ENCODE measurements at places on chromosomes 2 and 18.

- DNase-seq: no peak
Measured at GRCh38 chr2:39584283-39584965, 81.3 kb upstream of the TMEM178A start.

DNA sequence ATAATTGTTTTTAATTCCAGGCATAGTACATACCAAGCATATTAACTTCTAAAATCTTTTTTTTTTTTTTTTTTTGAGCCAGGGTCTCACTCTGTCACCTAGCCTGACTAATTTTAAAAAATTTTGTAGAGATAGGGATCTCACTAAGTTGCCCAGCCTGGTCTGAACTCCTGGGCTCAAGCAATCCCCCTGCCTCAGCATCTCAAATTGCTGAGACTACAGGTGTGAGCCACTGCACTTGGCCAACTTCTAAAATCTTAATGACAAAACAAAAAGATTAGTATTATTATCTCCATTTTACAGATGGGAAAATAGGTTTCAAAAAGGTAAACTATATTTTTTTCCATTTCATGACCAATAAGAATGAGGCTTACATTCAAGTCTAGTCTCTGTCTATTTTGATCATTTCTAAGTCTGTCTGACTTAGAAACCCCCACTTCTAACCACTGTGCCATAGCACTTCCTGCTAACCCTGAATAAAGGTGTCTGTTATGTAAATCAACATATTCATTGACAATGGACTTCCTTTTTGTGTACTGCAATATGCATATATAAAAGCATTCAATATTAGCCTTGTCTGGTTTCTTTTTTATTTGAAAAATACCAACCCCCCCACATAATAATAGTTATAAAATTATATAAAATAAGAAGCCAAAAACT, 28.7 kb upstream of the ZEB2 start:
- no peak for DNase-seq

- DNase-seq: no peak
Measured at GRCh38 chr2:53867169-53867568, 7.4 kb upstream of the GPR75 start.

DNA sequence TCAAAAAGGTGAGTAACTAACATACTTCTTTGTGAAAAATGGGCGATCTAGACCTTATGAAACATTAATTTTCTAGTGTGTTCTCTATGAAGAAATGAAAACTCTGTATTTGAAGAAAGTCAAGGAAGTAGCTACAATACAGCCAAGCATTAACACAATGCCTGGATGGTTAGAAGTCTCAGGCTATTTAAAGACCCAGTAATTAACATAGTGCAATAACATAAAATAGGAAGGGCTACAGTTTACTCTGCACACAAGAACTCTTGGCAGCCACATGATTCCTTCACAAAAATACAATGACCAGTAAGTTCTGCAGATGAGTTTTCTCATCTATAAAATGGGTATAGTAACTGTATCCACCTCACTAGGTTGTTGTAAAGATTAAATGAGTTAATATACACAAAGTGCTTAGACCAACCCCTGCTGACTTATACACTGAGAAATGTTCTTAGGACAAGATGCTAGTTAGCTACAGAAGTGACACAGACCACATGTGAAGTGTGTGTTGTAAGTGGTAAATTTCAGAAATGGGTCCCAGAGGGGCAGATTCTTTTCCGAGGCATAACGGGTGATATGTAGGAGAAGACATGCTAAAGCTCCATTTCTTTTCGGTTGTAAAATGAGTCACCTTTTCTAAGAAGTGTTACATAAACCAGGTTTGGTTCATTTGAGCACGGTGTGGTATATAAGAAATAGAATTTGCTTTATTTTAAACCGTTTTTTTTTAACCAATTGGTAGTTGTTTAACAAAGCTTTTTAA, 61.8 kb downstream of the CXCR4 start:
- no peak for DNase-seq

DNA sequence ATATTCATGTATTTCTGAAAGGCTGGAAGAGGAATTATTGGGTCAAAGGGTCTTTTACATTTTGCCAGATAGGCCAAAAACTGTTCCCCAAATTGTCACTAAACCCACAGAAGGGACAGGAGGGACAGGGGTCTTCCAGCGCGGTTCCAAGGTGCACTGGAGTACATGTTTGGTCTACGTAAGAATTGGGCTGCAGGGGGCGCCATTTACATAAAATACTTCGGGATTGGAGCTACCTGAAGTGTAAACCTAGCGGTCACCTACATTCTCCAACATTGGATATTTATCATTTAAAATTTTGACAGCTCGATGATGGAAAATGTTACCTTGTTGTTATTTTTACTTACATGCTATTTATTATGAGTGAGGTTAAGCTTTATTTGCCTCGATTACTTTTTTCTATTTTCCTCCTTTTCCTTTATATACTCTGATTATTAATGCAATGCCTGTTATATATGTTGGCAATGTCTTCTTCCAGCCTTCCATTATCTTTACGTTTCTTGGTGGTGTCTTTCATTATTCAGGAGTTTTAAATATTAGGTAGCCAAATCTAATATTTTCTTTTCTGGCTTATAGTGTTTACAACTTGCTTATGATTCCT, 43.0 kb upstream of the RAB6C start:
- no peak for DNase-seq

- DNase-seq: no peak
Measured at GRCh38 chr2:75204833-75205232, 5.5 kb upstream of the TACR1 start.

- DNase-seq: no peak
Measured at GRCh38 chr2:82539280-82539621, 1919.8 kb downstream of the SUCLG1 start.

DNA sequence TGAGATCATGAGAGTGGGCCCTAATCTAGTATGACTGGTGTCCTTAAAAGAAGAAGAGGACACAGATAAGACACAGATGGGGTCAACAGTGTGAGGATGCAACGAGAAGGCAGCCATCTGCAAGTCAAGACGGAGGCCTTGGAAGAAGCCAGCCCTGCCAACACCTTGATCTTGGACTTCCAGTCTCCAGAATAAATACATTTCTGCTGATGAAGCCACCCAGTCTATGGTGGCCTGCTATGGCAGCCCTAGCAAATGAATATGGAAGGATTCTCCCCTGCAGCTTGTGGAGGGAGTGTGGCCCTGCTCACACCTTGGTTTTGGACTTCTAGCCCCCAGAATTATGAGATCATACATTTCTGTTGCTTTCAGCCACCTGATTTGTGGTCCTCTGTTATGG, 12.3 kb downstream of the CTIF start:
- no peak for DNase-seq

- DNase-seq: no peak
Measured at GRCh38 chr18:76209597-76209996, 285.4 kb downstream of the ZNF516 start.

DNA sequence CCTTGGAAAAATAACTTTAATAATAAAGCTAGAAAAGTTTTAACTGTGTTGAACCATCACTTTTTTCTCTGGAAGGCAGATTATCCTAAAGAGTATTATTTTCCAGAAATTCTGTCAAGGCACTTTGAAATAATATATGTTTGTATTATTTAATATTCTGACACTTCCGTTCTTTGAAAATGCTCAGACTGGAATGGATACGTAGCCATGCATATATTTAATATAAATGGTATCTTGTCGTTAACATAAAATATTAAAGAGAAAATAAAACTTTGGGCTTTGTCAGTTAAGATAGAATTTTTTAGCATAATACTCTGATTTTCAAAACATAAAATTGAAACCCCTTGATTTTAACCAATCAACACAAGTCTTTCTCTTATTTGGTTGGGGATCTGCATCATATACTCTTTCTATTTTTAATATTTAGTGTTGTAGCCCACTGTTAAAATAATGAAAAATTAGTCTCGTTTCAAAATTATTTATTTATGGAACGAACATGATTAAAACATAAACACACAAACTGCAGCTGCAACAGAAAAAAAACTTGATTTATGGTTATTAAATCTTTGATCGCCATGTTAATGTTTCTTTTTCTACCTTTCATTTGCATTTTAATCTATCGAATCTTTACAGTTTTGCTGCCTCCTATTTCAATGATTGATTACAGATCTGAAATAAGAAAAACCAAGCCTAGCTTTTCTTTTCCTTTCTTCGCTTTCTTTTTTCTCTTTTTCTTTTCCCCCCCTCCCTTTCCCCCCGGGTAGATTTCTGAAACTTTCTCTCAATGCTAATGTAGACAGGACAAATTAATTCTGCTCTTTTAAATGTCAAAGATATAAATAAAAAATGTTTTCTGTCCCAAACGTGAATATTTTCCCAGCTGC, 145.5 kb downstream of the MEIS1 start:
- no peak for DNase-seq

- DNase-seq: no peak
Measured at GRCh38 chr2:143988082-143988481, 531.8 kb downstream of the ZEB2 start.

DNA sequence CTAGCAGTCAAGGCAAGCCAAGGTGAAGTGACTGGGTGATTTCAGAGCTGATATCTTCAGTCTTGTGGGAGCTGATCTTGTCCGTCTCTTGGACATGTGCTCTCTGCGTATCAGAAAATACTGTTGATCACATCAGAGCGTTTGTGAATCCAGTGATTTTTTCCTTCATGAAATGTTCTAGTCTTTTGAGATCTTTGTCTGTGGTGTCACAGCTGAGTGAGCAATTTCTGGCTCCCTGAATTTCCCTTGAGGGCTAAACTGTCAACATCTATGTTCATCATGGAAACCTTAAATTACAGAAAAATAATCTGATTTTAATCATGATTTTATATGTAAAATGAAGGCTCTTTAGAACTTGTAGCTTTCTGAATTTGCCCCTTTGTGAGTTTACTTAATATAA, 432.0 kb downstream of the CCDC85A start:
- DNase-seq: no peak

GRCh38 chr2:128310094-128310716, 8.5 kb downstream of the HS6ST1 start:
- no peak for DNase-seq

GRCh38 chr2:215868846-215869543, 144.4 kb downstream of the MREG start:
- DNase-seq: no peak

DNA sequence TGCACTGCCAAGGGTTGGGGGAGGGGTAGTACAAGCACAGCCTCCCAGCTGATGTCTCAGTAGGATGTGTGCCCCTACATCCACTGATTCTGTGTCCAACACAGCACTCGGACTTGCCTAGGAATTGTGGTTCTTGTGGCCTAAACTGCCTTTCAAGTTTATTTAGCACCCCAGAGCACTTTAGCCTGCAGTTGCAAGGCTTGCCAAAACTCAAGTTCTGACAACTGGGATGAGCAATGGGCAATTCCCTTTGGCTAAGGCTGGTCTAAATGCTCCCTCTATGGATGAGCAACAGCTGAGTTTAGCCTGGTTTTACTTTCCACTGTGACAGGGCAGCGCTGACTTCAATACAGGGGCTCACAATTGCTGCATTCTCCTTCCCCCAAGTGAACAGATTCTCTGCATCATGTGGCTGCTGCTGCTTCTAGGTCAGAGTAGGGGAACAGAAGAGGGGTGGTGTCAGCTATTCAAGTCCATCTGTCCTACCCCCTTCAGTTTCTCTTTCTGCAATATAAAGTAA, 471.5 kb downstream of the PIK3C3 start:
- DNase-seq: no peak

DNA sequence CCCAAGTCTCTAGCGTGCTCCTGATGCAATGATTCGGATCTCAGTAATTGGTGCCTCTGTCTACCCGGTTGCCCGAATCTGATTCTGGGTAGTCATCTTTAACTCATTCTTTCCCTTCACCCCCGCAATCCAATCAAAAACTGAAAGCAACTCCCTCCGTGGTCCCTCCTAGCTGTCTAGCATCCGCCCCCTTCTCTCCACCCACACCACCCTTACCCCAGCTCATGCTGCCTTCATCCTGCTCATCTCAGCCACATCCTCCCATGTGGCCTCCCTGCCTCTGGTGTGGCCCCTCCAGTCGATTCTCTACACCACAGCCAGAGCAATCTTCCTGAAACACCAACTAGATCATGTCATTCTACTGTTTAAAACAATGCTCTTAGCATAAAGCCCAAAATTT, 62.3 kb downstream of the TTC32 start:
- DNase-seq: peak; percentile 8

DNA sequence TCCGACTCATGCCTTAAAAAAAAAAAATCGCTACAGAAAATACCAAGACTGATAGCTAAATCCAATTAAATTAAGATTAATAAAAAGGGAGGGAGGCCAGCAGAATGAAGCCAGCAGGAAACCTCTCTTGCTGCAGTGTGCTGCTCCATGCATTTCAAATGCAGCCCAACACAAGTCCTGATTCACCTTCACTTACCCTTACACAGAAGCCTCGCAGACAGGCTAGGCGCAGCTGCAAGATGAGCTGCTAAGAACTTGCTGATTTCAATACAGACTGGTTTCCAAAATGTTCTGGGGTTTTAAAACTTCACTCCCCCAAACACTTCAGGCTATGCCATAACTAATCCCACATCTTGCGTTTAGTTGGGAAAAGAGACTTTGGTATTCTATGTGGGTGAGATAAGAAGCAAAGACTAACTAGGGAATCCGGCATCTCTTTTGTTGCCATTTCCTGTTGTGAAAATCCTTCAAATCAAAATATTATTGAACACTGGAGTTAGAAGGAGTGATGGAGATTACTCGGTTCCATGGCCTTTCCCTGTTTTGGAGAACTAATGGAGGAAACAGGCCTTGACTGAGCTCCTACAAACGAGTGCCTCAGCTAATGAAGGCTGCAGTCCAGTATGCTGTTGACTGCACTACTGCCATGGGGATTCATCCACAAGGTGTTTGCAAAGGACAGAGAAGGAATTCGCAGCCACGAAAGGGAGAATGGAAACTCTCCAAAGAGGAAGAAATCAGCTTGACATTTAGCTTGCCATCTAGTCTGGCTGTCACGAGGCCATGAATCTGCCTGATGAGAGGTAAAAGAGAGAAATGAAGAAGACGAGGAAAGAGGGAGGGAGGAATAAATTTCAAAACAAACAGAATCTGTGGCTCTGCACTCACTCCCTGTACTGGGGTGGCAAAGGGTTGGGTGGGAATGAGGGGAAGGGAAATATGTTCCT, 67.3 kb downstream of the CLHC1 start:
- DNase-seq: no peak

GRCh38 chr2:169365029-169365480, 2.7 kb upstream of the LRP2 start:
- DNase-seq: no peak

GRCh38 chr2:127217470-127218325, 2.4 kb downstream of the CYP27C1 start:
- no peak for DNase-seq

DNA sequence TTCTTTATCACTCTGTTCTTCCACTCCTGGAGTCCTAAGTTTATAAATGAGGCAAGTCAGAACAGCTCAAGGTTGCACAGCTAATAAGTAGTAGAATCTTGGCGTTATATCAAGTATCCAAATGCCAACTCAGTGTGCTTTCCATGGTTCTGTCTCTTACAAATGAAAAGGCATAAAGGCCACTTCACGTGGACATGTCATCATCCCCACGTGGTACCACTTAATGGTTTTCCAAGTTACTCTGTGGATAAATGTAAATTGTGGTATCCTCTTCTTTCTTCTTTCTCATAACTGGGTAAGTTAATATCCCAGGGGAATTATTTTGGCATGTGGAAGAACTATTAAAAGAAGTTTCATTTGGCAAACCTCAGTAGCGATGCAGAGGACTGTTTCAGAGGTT, 131.5 kb upstream of the L3MBTL4 start:
- no peak for DNase-seq

- DNase-seq: no peak
Measured at GRCh38 chr18:49944663-49945062, 131.3 kb upstream of the ACAA2 start.

GRCh38 chr18:75504469-75504868, 77.0 kb upstream of the SMIM21 start:
- DNase-seq: no peak

- peak; percentile 22 for DNase-seq
Measured at GRCh38 chr2:216519154-216519762, 20.6 kb downstream of the RPL37A start.
